Heart left ventricle (tissue), 16 donors: ENCODE measurements at places on chromosomes 2 and 18. TPM values are rescaled to one million over a fixed set of nuclear protein-coding genes. Genes with fewer than 3 reads are reported as not detected.

GRCh38 chr2:118032169-118033013 lies 18.5 kb upstream of the CCDC93 start:
- no peak for DNase-seq

Gene POTEI
- not detected for total RNA-seq

GRCh38 chr2:236612737-236613136 lies 43.1 kb downstream of the ACKR3 start:
- no peak for DNase-seq

Gene KLHL41
- 147 TPM for total RNA-seq

Gene TMEFF2
- not detected for total RNA-seq

DNA sequence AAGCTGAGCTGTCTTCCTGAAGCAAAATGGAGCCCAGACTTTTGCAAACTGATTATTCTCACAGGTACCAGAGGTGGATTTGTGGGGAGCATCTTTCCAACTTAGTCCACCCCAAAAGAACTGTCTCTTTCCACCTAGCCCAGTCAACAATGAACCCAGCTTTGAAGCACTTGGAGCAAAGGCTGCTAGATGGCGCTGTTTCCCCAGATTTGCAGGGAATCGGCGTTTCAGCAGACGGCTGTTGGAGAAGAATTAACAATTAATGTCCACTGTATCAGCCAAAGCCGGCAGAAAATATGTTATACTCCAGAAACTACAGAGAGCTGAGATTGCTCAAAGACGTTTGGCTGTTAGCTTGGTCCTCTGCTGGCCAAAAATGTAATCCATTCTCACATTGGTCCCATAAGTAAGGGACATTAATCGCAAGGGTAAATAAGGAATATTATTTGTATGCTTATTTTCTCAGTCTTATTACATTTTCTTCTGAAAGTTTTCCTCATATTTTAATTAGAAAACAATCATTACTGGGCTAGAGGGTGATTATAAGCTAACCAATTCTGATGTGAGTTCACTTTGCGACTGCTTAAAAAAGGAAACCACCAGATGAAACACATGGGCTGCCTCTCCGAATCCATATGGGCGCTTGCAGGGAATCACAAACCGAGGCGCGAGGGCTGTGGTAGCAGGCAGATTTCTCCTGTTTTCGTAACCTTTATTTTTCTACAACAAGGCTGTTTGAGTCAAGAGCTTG lies 423.8 kb upstream of the MEX3C start:
- DNase-seq, result no peak

GRCh38 chr2:85245891-85246290 lies 81.9 kb downstream of the TGOLN2 start:
- no peak for DNase-seq

DNA sequence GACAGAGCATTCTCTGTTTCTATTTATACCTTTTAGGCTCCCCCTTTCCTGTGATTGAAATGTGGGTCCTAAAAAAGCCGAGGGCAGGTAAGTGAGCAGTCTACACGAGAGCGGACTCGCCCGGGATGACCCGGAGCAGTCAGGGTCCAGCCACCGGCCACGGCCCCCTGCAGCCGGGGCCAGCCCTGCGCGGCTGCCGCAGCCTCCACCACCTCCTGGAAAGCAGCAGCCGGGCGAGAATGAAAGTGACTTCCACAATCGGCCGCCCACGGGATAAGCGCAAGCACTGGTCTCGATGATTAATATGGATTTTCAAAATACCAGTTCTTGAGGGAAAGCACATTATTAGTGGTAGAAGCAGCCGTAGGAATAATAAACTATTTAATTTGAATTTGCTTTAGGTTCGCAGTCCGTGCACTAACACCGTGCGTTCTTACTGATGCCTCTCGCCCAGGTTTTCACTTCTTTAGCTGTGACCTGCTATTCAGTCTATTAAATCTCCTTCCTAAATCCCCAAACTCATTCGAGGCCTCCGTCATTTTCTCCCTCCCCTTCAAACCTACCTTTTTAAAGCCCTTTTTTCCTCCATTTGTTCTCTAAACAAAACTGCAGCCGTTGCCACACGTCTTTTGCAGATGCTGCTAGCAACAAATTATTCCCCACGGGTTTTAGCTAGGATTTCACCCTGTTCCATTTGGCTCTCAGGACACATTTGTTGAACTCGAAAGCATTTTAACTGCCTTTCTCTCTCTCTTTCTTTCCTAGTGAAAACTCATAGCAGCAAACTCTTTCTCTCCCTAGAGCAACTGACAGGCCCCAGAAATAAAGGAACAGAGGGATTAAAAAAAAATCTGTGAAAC lies 1015.1 kb upstream of the PIK3C3 start:
- DNase-seq, result no peak

GRCh38 chr2:138877421-138877820 lies 97.2 kb upstream of the NXPH2 start:
- no peak for DNase-seq

DNA sequence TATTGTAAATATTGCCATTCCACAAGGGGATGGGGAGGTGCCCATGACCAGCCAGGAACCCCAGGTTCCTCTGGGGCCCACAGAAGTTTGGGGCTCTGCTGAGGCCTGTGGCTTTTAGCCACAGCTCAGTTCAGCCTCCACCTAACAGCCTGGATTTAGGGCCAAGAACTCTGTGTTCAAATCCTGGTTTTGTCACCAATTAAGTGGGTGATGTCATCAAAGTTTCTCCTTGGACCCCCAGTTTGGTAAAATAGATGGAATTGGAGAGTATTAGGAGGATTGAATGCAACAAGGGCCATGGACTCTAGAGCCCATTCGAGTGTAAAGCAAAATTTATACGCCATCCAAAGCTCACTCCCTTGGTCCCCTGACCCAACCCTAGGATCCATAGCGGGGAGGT lies 3.2 kb upstream of the FEV start:
- DNase-seq, result no peak

- DNase-seq, result no peak
These were observed 12.1 kb upstream of the KDSR start for GRCh38 chr18:63378919-63379638.

DNA sequence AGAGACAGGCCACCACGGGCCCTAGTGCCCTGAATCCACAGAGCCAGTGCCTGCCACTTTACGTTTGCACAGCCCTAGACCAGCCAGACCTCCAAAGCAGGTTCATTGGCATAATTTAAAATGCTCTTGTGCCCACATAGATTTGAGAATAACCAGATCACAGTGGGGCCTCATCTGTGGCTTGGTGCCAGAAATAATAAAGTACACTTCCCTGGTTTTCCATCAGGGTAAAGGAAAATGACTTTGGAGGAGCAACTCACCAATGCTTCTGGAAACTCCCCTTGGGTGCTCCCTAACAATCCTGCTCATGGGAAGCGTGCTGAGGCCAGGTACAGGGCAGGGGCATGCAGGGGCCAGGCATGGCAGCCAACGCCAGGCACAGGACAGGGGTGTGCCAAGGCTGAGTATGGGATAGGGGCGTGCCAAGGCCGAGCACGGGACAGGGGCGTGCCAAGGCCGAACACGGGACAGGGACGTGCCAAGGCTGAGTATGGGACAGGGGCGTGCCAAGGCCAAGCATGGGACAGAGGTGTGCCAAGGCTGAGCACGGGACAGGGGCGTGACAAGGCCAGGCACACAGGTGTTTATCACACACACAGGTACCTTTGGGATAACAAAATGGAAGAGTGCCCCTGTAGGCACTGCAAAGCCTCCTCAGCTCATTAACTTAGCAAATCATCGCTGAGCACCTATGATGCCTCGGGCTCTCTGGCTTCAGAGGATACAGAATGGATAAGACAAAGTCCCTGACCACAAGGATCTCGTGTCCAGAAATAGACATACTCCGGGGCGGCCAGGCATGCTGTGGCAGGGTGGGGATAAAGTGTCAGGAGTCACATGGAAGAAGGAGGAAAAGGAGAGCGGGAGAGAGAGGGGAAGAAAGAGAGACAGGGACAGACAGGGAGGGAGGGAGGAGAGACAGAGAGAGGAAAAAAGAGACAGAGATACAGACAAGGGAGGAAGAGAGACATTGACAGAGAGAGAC lies 334.7 kb downstream of the EIPR1 start:
- no peak for DNase-seq

Gene KIAA2012
- total RNA-seq, result not detected

GRCh38 chr2:105789745-105790460 lies 45.2 kb downstream of the NCK2 start:
- DNase-seq, result peak; percentile 66

Gene UGT1A7
- total RNA-seq, result not detected

DNA sequence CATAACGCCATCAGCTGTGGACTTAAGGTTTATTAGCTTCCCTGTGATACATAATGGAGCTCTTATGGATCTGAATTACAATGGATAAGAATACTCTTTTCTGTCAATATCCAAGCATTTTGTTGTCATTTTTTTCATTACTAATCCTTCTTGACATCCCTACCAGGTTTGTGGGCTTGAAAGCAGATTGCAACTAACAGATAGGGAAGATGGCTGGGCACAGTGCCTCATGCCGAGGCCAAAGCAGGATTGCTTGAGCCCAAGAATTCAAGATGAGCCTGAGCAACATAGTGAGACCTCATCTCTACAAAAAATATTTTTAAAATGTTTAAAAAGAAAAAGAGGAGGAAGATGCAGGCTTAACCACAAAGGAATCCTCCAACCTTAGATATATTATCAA lies 42.4 kb downstream of the ASXL2 start:
- DNase-seq, result no peak

DNA sequence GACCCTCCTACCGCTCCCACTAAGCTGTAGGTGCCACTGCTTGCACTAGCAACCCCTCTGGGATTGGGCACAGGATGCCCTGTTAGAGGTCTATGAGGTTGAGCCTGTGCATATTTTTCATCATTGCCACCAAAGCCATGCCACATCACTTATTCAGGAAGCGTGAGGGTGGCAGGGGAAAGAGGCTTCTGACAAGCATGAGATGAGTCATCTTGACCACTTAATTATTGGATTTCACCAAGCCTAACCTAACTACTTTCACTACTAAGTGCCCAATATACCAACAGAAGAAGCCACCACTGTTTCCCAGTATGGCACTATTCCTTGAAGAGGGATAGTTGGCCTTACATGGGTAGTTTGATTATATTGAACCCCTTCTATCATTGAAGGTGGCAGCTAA lies 181.3 kb upstream of the EPHA4 start:
- DNase-seq, result no peak

- DNase-seq, result peak; percentile 17
These were observed 298.4 kb downstream of the NDUFA10 start for GRCh38 chr2:239726631-239727181.

DNA sequence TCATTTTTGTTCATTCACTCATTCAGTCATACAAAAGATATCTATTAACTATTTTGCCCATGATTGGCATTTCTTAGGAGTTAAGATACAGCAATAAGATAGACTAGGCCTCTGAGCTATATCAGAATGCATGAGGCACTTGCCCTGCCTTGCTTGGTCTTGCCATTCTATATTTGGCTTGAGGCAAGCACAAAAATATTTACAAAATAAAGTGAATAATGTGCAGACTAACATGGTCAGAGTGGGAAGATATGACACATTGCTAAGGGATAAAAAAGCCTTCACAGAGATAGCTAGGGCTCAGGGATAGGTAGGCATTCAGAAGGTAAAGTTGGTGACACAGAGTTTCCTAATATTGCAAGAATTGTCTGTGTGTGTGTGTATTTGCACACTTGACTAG lies 75.0 kb upstream of the MMADHC start:
- DNase-seq, result no peak

DNA sequence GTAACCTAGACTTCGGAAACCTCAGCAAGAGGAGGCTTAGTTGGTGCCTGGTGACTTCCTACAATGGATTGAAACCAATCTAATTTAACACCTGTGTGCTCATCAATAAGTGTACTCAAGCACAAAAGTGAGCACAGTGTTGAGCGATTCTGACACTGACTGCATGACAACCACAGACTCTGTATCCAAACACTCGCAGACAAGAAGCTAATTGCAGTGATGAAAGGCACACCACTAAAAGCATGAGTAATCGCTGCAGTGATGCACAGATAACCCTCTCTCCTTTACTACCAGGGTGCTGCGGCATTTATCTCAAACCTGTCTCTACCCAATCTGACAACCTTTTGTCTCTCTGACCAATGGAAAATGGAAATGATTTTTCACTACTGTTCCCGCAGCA lies 168.1 kb downstream of the AFF3 start:
- no peak for DNase-seq

GRCh38 chr2:232459419-232460035 lies 3.6 kb downstream of the ALPI start:
- no peak for DNase-seq

DNA sequence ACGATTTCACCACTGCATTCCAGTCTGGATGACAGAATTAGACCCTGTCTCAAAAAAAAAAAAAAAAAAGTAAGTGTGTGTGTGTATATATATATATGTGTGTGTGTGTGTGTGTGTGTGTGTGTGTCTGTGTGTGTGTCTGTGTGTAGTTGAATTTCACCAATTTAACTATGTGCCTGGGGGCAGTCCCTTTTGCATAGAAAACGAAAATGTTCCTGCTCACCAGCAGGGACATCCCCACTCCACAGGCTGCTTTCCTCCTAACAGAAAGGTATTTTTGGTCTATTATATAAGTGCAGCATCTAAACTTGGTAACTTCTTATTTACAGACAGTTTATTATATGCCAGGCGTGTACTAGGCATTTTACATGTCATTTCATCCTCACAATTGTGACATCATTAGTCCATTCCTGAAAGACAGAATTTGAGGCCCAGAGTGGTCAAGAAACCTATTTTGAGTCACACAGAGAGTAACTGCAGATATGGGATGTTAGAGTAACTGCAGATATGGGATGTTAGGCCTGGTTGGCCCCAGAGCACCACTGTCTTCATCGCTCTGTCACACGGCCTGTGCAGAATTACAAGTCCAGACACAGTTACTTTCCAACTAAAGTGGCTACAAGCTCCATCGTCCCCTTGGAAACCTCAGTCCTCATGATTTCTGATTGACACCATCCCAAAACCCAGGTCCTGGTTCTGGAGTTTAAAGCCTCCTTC lies 9.3 kb upstream of the TTL start:
- DNase-seq, result no peak

DNA sequence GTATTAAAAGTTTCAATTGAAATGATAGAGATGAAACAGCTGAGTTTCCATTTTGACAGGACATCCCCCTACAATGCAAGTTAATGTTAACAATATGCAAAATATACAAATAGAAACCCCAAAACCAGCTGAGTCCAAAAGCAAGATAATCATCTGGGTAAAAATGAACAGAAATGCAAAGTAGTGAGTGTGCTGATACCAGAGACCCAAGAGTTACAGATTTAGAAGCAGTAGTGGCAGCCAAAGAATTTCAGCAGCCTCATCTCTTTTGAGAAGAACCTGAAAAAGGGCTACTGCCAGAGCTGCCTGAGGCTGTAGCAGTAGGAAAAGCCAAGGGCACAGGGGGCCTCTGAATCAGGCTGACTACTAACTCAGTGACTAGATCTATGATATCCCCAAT lies 82.6 kb downstream of the THADA start:
- DNase-seq, result peak; percentile 22

DNA sequence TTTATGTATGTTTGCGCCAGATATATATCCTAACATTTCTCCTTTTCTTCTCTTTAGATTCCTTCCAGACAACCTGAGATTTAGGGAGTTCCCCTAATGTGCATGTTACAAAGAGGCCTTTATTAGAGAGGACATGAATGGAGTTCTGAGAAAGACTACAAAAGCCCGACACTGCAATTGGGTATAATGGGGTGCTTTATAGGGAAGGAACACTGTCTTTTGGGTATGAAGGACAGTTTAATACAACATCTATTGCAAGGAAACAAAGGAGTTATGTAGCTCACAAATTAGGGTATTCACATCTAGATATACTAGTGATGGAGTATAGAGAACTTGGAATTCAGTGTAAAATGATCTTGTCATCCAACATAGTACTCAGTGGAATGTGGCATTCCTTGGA lies 383.8 kb downstream of the FIGN start:
- no peak for DNase-seq

- no peak for DNase-seq
These were observed 34.0 kb downstream of the DOCK10 start for GRCh38 chr2:225008179-225008856.
